ENCODE measurements at places on chromosomes 3 and 15.

DNA sequence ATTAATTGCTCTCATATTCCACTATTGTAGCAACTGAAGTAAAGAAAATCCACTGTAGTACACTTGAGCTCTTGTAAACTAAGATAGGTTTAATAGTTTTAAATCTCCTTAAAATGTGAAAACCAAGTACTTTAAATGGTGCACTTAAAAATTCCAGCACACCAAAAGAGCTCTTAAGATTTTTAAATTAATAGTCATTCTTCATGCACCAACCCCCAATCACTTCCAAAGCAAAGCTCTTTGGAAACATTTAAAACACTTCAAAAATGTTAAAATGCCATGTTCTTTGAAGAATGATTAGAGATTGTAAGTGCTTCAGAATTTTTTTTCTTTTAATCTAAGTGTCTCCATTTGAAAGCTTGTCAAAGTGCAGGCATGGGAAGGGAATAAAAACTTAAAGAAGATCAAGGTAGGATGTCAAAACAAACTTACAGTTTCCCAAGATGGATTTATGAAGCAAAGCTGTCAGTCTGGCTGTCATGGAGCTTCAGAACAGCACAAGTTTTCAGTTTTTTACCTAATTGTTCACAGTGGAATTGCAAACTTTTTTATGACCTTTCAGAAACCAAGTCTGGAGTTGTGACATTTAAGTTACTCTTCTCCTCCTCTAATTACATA, 84.3 kb downstream of the ARPP21 start:
- DNase-seq, result no peak

GRCh38 chr3:17645074-17645698, 97.2 kb downstream of the TBC1D5 start:
- peak; percentile 72 for DNase-seq

- DNase-seq, result no peak
Observed at GRCh38 chr3:116233711-116234357, 211.5 kb downstream of the LSAMP start.

DNA sequence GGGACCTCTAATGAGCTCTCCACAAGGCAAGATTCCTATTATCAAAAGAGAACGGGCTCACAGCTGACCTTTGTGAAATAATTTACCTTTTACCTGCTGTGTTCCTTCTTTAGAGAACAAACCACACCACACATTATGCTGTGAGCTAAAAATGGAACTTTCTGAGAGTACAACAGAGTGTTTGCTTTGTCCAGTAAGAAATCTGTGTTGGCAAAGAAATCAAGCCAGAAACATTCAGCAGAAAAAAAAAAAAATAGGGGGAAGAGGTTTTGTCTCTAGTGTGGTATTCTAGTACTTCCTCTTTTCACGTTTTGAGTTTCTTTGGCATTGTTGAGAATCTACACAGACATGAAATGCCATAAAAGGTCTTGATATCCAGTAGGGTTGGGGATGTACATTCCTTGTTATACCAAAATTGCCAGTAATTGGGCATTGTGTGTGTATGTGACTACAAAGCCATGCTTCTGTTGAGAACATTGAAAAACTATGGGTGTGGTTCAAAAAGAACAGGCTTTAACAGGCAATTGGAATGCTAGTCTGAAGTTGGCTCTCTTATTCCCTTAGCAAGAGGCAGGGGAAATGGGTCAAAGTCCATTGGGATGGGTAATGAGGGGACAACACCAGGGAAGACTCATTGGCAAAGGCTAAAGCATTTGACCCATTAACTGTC, 273.5 kb downstream of the NEK10 start:
- DNase-seq, result no peak

DNA sequence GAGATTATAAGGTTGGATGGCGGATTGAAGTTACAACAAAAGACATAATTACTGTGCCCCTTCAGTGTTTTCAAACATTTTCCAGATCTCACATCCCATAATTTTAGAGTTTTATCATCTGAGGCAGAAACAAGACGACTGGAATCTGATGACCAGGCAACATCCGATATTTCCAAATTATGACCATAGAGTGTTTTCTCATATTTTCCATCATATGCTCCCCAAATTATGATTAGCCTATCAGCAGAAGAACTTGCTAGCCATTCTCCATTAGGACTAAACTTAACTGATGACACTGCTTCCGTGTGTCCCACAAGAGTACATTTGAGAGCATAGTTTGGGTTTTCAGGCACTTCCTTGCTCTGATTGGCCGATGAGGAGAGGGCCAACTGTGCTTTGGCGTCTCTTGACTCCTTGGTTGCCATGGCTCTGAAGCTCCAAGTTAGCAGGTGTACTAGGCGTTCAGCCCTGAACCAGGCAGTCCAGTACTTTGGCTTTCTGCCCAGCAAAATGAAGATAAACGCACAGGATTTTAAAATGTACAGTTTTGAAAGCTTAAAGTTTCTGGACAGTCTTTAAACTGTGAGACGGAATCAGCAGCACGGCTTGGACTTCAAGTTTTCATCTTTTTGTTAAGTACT, 638 bp downstream of the WDR5B start:
- DNase-seq, result no peak

DNA sequence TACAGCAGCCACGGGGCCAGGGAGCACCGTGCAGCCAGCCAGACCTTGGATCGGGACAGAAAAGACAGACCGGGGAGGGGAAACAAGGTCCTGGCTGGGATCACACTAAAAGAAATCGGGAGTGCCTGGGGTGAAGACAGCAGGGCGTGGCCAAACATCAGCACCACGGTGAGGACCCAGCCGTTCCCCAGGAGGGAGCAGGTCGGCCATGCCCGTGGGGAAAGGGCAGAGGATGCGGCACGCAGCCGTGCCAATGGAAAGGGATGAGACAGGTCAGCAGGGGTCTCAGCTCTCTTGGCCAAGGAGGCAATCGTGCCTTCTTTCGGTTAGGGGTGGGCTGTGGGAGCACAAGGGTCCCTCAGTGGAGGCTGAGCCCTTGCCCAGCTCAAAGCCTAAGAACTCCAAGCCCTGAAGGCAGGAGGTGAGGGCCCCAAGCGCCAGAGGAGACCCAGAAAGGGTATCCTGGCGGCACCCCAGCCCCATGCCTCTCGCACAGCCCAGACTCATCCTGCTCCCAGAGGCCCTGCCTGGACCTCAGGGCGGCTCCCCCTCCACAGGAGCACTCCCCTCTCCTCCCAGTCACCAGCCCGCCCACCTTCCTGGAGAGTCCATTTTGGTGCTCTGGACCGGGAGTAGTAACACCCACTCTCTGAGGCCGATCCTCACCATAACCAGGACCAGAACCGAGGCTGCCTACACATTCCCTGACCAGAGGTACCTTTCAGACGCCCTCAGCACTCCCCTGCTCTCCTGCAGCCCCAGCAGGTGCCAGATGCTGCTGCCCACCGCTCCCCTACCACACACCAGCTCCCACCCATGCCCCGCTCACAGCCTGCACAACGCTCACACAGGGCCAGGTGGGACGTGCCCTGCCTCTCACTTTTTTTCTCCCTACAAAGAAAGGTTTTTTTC, 23.2 kb upstream of the OCA2 start:
- no peak for DNase-seq

- DNase-seq, result no peak
Observed at GRCh38 chr3:185153171-185153771, 411 bp upstream of the C3orf70 start.

- DNase-seq, result no peak
Observed at GRCh38 chr3:146131616-146132410, 29.2 kb downstream of the PLOD2 start.

DNA sequence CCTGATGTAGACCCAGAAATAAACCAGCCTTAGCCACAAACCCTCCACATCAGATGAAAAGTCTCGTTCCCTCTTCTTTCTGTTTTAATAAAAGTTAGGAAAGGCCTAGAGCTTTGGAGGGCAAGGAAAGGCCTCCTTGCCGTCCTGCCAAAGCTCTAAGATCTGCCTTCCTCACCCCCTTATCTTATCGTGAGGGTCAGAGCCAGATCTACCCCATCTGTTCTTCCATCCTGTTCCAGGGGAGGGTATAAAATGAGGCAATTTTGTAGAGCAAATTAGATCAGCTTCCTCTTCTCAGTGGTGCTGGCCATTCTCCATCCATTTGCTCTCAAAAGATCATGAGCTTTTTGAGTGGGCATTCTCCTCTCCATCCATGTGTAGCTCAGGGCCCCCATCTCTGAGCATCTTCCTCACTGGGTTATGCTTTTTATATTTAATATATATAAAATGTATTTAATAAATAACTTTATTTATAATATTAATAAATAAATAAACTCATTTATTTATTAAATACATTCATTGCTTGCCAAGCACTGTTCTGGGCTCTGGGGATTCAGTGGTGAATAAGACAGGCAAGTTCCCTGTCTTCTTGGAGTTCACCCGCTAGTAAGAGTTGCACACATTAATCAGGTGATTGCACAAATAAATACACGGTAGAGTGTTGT, 2.0 kb upstream of the SLC24A1 start:
- peak; percentile 64 for DNase-seq

DNA sequence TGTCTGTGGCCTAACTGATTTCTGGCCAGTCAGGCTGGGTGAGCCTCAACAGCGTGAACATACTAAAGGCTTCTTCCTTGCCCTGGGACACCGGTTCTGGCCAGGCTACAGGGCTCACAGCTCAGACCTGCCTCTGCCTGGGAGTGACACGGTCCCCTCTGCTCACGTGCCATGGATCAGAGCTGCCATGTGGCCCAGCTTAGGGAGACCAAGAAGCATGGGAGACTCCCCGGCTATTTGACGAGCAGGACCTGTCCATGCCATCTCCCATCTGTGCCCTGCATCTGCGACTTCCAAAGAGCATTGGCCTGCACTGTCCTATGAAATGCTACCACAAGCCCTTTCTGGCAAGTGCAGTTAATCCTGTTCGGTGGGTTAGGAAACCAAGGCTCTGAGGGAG, 57.4 kb downstream of the APBA2 start:
- no peak for DNase-seq

DNA sequence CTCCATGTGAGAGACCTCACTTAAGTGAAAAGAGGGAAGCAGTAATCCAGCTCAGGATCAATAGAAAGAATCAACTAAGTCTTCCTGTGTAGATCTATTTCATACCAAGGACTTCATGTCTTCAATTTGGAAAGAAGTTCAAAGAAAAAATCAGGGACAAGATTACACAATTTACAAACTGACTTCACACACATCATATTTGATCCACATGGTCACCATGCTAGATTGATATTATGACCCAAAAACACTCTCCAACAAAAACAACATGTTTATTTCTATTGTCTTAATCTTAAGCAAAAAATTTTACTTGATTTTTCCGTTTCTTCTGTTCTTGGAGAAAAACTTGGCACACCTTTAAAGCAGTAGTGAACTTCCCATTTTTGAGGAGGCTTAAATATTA, 76.3 kb downstream of the THBS1 start:
- no peak for DNase-seq

DNA sequence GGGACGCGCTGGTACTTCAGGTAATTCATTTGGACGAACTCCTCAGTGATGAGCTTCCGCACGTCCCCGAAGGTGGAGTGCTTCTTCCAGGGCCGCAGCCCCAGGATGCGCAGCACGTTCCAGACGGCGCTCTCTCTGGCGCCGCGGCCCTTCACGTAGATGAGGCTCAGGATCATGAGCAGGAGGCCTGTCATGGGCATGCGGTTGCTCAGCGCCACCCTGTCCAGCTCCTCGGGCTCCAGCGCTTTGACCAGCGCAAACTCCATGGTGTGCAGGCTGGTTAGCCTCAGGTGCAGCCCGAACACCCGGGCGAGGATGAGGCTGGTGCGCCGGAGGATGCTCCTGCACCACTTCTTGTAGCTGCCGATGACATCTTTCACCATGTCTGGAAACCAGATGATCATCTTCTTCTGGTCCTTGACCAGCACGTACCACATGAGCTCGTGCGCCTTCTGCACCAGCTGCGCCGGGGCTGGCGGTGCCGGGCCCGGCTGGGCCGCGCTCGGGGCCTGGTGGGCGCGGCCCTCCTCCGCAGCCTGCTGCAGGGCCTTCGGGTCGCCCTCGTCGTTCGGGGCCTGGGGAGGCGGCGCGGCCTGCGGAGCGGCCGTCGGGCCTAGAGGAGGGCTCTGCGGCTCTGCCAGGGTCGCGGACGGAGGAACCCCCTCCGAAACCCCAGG, 501 bp downstream of the NDN start:
- peak; percentile 14 for DNase-seq

GRCh38 chr15:36970522-36970921, 129.8 kb downstream of the MEIS2 start:
- no peak for DNase-seq

DNA sequence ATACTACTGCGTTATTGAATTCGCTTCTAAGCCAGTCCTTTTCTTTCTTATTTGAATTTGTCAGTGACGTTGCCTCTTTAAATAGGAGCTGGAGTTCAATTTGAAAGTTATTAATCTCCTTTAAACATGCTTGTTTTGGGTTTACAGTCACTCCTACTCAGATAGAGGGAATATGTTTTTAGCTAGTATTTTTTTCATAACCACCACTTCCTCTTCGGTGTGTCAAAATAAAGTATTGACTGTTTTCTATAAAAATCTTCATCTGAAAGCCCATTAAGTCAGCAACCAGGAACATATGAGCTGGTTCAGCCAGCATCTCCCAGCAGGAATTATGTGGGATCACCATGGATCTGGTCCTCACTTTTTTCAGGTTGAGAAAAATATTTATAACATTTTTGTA, 772.9 kb downstream of the DIPK2A start:
- no peak for DNase-seq

GRCh38 chr3:94937980-94938379, 875.1 kb downstream of the NSUN3 start:
- DNase-seq, result no peak

DNA sequence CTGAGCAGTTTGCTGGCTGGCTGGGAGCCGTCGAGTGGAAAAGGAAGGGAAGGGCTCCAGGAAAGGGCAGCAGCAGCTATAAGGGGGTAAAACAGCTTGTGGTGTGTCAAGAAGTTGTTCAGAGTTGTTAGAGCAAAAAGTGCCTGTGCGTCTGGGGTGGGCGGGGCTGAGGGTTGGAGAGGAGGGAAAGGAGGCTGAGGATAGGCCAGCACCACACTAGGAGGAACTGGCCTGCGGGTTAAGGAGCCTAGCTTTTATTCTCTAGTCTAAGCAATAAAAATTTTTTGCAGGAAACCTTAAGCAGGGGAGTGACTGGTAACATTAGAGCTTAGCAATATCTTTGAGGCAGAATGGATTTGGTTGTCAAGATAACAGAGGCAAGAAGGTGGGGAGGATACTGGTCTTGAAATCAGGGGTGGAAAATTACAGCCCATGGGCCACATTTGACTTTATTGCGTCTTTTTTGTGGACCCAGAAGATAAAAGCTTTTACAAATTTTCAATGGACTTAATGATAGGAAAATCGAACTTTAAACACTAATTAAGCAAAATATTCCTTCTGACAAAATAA, 134.5 kb upstream of the AADACL2 start:
- DNase-seq, result no peak

GRCh38 chr15:79516155-79516554, 84.0 kb downstream of the MINAR1 start:
- DNase-seq, result no peak

- DNase-seq, result no peak
Observed at GRCh38 chr15:25416693-25417092, 22.1 kb downstream of the UBE3A start.

Measured in NCI-H82 (cell line).